OCI-LY7 (cell line): ENCODE measurements at places on chromosomes 6 and 20.
A peak's percentile ranks its signal among the peaks of the same experiment; 100 is the strongest.

GRCh38 chr20:47175493-47175892 is 181.0 kb downstream of the ZMYND8 start:
- no peak for DNase-seq

DNA sequence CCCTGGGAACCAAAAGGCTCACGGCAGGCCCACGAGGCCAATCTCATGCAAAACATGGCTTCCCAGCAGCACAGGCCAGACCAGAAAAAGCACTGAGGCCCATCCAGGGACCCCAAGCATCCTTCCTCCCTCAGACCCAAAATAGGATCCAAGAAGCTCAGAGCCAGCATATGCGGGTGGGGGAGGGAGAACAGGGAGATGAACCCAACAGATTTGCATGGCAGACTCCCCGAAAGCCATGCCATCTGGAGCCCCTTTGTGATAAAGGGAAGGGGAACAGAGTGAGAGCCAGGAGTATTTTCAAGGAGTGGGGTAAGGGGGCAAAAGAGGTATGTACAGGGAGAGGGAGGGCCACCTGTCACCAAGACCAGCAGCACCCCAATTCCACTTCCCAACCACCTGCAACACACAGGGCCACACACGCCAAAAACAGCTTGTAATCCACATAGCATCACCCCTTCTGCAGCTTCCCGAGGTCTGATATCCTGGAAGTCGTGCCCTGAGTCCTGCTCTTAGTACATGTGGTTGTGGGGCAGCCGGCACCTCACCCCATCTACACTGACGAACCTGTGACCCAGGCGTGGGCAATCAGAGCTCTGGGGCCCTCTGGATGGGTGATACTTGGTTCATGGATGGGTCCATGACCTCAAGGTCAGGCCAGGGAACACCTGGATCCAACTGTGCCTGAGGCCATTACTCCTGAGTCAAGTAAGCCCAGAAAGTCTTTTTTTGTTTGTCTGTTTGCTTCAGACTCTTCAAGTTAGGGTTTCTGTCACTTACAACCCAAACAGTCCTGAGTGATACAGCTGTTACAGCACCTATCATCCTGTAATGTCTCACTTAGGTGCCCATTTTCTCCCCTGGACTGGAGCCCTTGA is 24.4 kb downstream of the PREX1 start:
- DNase-seq, result no peak

- DNase-seq, result no peak
Measured at GRCh38 chr20:58081846-58082245, 146.6 kb downstream of the ANKRD60 start.

DNA sequence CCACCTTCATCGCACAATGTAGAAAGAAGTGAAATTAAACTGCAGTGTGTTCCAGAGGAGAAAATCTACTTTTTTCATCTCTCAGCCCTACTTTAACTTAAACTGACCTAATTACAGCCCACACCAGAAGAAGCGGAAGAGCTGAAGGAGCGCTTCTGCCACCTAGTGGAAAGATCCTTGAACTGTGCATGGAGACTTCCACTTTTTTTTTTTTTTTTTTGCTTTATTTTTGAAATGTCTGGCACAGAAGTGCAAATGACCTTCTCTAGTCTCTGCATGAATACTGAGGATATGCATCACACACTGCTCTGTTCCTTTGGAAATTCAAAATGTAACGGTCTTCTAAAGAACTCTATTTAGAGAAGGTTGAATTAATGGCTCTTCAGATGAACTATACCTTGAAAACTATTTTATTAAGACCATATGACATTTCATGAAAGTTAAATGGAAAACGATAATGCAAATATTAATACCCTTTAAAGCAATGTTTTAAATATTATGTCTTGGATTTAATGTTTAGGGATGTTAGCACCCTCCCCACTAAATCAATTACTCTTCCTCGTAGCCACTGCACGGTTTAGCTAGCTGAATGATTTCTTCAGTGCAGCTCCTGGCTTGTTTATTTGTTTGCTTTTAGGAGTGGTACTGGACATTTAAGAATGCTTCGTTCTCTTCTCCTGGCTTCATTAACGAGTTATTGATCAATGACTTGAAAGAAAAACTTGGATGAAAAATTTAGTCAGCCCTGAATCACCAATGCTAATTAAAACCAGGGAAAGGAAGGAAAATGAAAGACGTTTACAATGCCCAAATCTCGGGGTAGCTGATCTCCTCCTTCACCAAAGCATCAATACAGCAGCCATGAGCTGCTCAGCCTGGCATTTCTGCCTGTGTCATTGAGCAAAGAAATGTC is 569.6 kb upstream of the GJE1 start:
- DNase-seq, result peak; percentile 84

GRCh38 chr6:39411465-39411864 is 89.0 kb upstream of the KCNK16 start:
- no peak for DNase-seq

DNA sequence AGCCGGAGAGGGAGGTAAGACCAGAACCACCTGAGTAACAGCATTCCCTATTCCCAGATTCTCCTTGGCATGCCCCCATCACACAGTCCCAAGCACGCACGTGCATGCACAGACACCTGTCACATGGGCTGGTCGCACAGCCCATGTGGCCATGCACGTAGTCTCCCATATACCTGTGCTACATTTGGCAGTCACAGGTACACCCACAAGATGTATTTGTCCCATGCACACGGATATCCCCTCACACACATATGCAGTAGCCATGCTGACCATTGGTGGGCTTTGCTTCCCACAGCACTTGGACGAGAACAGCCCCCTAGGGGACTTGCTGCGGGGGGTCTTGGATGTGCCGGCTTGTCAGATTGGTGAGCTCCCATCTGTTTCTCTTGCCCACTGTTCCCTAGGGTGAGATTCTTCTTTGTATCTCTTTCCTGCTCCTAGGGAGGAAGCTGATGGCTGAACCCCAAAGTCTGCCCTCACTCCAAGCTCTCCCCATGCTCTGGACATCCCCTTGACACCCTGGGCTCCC is 31.9 kb downstream of the PLCG1 start:
- DNase-seq, result no peak

DNA sequence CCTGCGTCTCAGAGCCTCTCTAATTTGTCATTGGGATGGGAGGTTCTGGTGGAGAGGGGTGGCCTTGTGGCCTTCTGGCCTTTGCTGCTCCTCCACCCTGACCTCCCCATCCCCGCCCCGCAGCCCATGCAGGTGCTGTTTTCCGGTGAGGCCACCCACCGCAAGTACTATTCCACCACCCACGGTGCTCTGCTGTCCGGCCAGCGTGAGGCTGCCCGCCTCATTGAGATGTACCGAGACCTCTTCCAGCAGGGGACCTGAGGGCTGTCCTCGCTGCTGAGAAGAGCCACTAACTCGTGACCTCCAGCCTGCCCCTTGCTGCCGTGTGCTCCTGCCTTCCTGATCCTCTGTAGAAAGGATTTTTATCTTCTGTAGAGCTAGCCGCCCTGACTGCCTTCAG is 171.8 kb upstream of the RNF24 start:
- DNase-seq, result no peak

- no peak for DNase-seq
Measured at GRCh38 chr6:167444602-167445346, 119.9 kb downstream of the TTLL2 start.

DNA sequence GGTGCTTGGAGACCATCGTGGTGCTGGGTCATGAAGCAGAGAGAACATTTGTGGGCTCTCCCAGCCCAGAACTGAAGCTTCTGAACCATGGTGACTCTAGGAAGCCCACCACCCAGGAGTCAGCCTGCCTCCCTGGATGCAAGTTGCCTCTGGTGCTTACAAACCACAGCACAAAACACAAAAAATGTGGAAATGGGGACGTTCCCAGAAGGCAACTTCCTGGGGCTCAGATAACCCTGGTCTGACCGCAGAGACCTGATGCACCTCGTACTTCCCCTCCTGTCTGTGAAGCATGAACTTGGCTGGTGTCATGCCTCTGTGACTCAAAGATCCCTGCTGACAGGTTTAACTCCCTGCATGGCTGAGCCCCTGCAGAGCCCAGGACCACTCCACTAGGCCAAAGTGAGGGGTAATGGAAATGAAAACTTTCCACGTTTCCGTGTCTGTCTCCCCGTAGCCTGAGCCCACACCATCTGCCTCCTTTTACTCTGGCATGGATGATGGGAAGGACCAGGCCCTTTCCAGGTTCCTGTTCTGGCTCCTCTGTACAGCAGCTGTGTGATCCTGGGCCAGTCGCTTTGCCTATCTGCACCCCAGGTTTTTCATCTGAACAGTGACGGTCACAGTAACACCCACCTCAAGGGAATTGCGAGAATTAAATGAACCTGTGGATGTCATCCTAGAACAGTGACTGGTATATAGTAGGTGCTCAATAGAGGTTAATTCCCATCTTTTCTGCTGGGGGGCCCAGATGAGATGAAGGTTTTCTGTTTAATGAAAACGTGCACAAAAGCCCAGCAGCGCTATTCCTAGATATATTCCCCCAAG is 57.7 kb downstream of the PPP1R16B start:
- peak; percentile 87 for DNase-seq

- no peak for DNase-seq
Measured at GRCh38 chr6:2718334-2719092, 32.2 kb downstream of the MYLK4 start.

- peak; percentile 16 for DNase-seq
Measured at GRCh38 chr20:43983359-43983758, 68.7 kb downstream of the TOX2 start.

GRCh38 chr20:32439132-32439829 is 81.2 kb downstream of the ASXL1 start:
- DNase-seq, result no peak
